ENCODE measurements at places on chromosomes 2 and 18.
A peak's percentile ranks its signal among the peaks of the same experiment; 100 is the strongest.

DNA sequence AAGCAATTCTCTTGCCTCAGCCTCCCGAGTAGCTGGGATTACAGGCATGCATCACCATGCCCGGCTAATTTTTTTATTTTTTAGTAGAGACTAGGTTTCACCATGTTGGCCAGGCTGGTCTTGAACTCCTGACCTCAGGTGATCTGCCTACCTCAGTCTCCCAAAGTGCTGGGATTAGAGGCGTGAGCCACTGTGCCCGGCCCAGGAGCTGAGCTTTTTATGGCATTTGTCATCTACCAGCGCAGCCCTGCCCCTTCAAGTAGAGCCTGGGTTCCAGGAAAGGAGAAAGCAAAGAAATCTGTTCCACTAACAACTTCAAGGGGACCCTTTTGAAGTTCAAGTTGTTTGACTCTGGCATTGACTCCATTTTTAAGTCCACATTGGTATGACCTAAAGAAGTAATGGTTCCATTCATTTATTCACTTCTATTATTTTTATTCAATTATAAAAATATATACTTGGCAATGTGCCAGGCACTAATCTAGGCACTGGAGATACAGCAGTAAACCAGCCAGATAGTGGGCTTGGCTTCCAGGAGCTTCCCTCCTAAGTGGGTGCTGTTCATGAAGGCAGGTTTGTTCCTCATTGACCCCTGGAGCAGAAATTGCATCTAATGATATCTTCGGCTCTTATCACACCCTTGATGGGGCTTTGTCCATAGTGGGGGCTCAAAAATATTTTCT lies 8.0 kb upstream of the SFTPB start:
- DNase-seq, result no peak

- peak; percentile 87 for DNase-seq
Observed at GRCh38 chr2:48346124-48346536, 183.8 kb upstream of the STON1 start.

- no peak for DNase-seq
Observed at GRCh38 chr2:160364364-160364763, 129.2 kb downstream of the RBMS1 start.

GRCh38 chr18:23875966-23876895 lies 138.3 kb upstream of the TTC39C start:
- no peak for DNase-seq

DNA sequence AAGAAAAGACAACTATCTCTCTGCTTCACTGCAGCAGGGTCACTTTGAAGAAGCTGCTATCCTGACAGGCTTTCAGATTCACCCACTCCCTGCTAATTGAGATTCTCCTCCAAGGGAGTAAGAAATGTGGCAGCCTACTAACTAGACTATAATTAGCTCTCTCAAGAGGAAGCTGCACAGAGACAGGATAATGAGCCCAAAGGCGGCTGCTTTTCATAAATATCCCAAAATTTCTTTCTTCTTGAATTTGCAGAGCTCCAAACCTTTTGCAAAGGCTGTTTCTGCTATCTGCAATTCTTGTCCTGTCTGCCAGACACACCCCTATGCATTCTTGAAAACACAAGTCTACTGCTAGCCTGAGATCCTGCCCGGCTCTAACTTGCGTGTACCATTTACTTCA lies 54.0 kb upstream of the RNU4ATAC start:
- DNase-seq, result no peak

DNA sequence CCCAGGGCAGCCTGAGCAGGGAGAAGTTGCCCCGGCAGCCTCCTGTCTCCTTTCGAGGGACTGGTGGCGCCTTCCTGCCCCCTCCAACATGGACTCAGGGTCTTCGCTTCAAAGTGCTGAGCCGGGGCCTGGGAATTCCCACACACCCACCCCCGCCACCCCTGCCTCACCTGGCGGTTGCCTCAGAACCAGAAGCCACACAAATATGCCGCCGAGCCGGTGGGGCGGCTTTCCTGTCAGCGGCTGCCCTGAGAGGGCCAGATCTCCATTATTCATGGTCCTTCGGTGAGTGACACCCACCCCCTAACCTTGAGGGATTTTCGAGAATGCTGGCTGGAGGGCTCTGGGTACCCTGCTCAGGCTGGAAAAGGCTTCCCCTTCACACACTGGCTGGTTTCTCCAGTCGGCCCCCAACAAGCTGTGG lies 71.7 kb downstream of the SMAD7 start:
- DNase-seq, result no peak

DNA sequence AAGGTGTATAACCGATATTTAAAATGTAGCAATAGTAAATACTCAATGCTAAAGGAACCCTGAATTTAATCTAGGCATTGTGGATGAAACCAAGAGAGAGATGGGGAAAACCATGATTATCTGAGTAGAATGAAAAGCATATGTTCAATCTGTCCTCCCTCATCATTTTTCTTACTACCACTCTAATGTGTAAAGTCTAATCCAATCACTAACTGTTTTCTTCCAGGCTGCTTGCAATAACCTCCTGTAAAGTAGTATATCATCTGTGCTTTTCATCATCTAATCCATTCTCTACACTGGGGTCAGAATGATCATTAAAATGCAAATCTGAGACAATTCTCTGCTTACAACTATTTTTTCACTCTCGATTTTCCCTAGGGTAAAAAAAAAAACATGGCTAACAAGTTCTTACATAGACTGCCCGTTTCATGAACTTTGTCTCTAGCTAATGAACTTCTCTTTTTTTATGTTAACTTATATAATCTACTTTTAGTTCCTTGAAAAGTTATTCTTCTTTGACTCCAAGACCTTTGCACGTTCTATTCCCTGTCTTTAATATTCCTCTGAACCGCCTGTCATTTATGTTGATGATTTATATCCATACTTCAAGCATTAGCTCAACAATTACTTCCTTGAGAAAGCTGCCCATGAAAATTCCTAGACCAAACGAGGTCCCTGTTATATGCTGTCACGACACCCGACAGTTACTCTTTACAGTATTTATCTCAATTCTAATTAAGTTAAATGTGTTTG lies 94.7 kb upstream of the SLC8A1 start:
- no peak for DNase-seq

- DNase-seq, result no peak
Observed at GRCh38 chr2:172909454-172909853, 166.2 kb upstream of the MAP3K20 start.

DNA sequence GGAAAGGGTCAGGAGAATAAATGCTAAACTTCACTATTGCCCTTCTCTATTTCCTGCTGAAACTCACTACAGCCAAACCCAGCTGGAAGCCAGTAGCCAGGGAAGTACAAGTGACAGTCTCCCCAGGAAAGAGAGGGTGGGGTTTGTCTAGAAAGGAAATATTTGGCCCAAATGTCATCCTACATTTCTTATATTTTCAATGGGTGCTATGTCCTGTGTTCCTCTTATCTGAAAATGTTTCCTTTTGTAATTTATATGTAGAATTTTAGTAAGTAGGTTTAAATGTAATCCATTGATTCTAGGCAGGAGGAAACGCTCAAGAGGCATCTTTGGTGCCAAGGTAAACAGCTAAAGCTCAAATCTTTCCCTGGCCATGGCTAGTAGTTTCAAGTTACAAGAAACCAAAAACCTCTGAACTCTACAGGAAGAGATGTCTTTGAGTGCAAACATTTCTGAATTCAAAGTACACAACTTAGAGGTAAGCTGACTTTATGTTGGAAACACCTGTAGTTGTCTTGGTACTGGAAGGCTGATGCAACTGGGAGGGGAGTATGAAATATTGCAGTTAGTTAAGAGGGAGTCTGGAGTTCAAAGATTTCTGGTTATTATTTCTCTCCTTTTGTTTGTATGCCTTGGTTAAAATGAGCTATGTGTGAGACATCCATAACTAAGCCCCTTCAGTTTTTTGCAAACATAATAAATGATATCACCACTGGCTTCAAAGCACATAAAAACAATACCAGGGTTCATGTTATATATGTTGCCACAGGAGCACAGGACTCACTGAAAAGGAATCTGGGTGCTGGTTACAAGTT lies 356.1 kb upstream of the ZC3H15 start:
- DNase-seq, result peak; percentile 90

GRCh38 chr18:38241216-38241615 lies 675.6 kb upstream of the CELF4 start:
- DNase-seq, result peak; percentile 50

GRCh38 chr2:38666556-38666910 lies 619 bp downstream of the GALM start:
- peak; percentile 8 for DNase-seq

DNA sequence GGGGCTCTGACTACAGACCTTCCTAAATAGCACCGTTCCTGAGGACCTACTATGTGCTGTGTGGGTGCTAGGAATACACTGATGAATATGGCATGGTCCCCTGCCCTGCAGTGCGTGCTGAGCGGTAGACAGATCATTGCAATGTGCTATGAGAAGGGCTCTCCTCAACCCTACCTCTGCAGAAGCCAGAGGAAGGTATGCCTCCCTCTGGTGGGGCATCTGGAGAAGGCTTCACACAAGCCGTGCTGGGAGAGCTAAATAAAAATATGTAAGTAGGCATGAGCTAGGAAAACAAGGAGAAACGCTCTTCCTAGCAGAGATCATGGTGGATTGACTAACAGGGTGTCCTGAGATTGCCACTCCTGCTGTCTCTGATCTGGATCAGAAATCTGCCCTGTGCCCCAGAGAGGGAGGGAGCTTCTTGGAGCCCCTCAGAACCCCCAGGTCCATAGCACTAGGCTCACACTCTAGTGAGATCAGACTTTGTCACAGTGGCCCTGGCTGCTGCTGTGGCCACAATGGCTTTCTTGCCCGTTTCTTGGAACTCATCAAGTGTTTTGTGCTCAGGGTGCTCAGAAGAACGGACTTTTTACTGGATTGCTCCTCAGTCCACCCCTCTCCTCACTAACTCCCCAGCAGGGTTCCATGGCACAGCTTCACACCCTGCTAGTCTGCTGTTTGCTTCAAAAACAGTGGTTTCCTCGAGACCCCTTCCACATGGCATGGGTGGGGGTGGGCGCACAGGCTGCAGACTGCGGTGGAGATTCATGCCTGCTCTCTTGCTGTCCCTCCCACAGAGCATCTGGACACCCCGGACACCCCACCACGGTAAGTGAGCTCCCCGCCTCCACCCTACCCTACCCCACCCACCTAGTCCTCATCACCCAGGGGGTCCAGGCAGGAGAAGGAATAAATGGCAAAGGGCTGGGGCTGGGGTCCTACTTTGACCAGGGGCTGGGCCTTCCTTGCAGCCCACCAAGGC lies 14.2 kb downstream of the SIGLEC15 start:
- peak; percentile 81 for DNase-seq

DNA sequence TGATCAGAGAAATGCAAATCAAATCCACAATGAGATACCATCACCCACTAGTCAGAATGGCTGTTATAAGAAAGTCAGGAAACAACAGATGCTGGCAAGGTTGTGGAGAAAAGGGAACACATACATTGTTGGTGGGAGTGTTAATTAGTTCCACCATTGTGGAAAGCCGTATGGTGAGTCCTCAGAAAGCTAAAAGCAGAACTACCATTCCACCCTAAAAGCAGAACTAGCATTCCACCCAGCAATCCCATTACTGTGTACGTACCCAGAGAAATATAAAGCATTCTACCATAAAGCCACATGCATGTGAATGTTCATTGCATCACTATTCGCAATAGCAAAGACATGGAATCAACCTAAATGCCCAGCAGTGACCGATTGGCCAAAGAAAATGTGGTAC lies 60.7 kb downstream of the ANKRD62 start:
- no peak for DNase-seq

DNA sequence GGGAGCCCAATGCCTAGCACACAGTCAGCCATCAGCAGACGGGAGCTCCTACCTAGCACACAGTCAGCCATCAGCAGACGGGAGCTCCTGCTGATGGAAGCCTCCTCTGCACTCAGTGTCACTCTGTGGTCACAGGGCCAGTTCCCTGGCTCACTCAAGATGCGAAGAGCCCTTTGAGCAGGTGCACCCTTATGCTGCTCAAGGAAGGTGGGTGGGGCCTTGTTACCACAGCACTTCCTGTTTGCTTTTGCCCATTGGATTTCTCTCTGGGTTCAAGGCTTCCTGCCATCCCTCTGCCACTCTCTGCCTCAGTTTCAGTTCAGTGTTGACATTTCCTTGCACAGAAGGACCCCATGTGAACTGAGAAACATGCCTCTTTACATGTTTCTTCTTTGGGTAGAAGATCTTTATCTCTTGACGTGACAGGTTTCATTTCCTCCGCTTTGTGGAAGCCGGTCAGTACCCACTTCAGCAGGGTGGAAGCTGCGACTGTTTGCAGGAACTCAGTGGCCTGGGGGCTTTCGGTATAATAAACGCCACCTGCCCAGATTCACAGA lies 11.6 kb downstream of the TRIB2 start:
- DNase-seq, result no peak

DNA sequence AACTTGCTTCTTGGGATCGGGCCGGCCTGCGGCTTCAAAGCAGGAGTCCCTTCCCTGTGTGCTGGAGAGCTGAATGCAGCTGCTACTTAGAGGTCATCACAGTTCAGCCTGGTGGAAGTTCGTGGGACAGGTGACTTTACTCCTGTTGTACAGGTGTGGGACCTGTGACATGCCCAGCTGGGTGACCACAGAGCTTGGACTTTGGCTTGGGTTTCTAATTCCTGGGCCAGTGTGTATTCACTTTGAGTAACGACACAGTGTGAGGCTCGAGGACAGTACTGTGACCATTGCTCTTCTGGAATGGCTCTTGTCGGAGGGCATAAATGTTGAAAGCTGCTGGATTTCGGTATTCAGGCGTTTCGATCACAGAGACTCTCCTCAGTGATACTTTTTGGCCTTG lies 114.5 kb downstream of the STPG4 start:
- DNase-seq, result no peak

- peak; percentile 74 for DNase-seq
Observed at GRCh38 chr18:22606563-22607283, 189.0 kb upstream of the CTAGE1 start.

GRCh38 chr2:28420722-28421121 lies 28.1 kb downstream of the FOSL2 start:
- no peak for DNase-seq

GRCh38 chr2:39511605-39512433 lies 74.7 kb upstream of the MAP4K3 start:
- DNase-seq, result no peak

DNA sequence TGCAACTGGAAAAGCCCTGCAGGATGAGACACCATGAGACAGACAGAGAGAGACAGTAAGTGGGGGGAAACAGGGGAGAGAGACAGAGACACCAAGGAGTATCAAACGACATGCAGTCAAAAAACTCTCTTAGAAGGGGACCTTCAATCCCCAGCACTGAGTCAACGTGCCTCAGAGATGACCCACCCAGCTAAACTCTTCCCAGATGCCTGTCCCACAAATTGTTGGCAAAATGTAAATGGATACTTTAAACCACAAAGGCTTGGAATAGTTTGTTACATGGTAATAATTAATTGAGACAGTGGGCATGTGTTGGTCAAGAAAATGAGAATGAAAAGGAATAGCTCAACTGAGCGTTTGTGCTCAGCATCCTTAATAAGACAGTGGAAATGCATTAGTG lies 98.3 kb downstream of the GRB14 start:
- DNase-seq, result peak; percentile 20

- peak; percentile 5 for DNase-seq
Observed at GRCh38 chr2:204108330-204108751, 171.8 kb downstream of the ICOS start.

DNA sequence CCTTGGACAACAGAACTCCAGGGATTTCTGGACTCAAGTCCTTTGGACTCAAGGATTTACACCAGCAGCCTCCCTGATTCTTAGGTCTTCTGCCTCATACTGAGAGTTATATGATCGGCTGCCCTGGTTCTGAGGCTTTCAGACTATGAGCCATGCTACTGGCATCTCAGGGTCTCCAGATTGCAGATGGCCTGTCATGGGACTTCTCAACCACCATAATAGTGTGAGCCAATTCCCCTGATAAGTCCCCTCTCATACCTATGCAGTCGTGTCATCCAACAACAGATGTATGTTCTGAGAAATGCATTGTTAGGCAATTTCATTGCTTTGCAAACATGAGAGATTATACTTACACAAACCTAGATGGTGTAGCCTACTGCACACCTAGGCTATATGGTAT lies 61.4 kb upstream of the MSTN start:
- peak; percentile 28 for DNase-seq
